ENCODE measurements at places on chromosomes 3 and 15.

DNA sequence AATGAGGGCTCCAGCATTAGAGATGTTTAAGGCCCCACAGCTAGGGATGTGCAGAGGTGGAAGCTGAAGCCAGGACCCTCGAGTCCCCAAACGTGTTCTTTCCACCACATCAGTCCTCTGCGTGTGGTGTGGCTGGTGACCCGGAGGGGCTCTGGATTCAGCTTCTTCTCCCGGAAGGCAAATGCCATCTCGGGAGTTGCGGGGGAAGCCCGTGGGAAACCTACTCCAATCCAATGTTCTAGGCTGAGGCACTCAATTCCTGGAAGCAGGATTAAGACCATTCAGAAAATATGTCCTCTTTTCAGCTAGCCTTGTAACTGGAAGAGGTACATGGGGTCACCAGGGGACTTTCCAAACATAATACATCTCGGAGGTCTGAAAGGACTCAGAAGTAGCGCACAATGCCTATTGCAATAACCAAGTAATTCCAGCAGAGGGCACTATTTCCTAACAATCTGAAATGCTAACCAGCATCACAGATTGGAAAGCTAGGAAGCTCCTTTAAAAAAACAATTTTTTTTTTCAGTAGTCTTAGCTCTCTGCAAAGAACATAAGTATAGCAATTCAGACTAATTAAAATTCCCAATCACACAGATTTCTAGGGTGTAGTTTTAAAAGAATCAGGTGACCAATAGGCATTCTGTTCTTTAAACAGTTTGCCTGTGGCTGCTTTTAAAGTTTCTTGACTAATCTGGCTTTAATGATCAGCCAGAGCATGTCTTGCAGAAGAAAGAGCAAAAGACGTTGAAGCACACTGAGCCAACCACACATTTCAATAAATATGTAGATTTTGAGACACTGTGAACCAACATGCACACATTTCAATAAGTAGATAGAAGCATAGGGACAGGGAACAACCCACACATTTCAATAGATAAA is 36.1 kb downstream of the BNC1 start:
- no peak for DNase-seq

DNA sequence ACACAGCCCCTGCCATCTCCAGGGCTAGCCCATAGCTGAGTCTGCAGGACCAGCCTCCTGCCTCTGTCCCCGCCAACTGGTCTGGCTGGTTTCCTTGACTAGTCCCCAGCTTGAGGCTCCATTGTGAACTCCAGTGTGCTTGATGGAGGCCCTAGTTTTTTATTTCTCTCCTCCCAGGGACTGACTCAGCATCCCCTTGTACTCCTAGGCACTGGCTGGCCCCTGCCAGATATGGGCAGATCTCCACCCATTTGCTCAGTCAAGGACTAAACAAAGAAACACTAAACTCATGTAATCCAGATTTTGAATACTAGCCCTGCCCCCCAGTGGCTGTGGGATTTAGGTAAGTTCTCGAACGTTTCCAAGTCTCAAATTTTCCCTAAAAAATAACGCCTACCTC is 415.4 kb upstream of the RORA start:
- no peak for DNase-seq

GRCh38 chr15:57496946-57497869 is 94.5 kb upstream of the MYZAP start:
- DNase-seq: no peak

- no peak for DNase-seq
Measured at GRCh38 chr3:119322021-119322834, 28.0 kb downstream of the ARHGAP31 start.

DNA sequence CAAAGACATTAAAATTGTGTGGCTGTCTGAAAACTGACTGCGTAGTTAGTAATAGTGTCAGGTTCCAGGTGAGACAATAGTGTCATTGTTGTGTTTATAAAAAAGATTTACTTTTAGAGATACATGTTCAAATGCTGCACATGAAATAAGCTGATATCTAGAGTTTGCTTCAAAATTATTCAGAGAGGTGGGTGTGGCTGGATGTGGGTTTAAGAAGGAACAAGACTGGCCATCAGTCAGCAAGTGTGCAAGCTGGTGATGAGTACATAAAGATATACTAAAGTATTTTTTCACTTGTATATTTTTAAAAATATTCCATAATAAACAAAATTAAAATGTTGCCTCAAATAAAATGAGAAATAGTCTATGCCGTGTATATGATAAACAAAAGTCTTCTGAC is 190.6 kb downstream of the ARRDC4 start:
- no peak for DNase-seq

DNA sequence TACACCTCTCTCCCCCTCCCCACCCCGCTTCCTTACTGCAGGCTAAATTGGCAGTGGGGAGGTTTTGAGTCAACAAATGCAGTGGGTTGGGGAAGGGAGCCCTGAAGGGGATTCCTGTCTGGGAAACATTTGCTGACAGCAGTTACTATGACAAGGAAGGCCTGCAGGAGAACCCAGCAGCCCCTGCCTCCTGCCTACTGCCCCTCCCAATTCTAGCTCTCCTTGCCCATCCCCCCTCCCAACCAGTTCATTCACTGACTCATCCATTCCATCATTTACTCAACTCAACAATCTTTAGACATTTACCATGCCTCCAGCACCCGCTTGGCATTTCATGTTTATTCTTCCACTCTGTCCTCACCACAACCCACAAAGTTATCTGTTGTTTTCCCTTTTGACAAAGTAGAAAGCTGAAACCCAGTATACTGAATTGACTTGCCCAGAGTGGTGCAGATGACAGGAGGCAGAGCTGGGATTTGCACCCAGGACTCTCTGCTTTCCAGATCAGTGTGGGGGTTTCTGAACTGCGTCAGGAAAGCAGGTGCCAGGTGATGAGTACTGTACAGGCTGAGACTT is 75.0 kb downstream of the MAGEF1 start:
- peak; percentile 46 for DNase-seq

GRCh38 chr15:49589030-49589429 is 31.6 kb downstream of the FAM227B start:
- no peak for DNase-seq

GRCh38 chr15:57915827-57916531 is 149.5 kb downstream of the ALDH1A2 start:
- DNase-seq: no peak

- DNase-seq: no peak
Measured at GRCh38 chr3:140568842-140569520, 108.9 kb upstream of the TRIM42 start.

GRCh38 chr3:59867185-59868002 is 817.6 kb upstream of the CFAP20DC start:
- DNase-seq: no peak

DNA sequence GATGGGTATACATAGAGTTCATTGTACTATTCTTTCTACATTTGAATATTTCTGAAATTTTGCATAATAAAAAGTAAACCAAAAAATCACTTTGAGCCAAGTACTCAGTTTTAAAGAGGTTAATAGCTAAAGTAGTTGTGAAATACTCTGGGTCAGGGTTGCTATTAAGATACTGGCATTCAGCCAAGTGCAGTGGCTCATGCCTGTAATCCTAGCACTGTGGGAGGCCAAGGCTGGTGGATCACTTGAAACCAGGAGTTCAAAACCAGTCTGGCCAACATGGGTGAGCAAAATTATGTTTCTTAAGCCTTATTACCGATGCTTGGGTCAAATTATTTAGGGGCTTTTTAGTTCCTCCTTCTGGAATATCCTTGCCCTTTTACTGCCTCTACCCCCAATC is 122.0 kb upstream of the MELTF start:
- no peak for DNase-seq

DNA sequence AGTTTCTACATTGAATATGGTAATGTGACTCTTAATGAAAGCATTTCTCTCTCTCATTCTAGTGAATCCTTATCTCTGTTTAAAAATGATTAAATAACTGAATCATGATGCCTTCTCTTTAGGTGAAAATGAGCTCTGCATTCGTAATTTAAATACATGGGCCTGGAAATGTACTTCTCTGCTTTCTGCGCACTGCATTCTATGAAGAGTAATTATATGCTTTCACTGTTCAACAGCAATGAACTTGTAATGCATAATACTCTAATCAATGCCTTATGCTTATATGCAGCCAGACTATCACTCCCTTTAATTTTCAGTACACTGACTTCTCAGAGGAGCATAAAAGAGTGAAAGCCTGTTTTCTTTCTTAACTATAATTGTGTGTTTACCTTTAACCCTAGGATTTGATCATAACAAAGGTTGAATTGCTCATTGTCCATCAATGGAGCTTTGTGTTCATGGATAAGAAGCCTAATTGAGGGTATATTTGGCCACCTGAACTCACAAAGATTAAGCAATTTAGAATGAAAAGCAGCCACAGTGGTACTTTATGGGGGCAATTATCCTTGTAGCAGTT is 330.8 kb upstream of the PDZRN3 start:
- no peak for DNase-seq

DNA sequence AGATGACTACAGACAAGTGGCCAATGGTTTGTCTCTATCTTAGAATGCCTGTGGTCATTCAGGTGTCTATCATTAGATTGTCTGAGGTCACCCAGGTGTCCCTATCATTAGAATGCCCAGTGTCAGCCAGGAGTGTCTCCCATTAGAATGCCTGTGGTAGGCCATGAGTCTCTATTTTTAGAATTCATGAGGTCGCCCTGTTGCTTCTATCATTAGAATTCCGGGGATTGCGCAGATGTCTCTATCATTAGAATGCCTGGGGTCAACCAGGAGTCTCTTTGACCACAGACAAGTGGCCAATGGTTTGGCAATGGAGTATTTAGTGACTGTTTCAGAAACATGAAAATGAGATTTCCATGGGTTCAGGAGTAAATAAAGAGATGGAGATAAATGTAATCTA is 7.6 kb downstream of the RTP2 start:
- no peak for DNase-seq

All from stimulated activated CD8-positive, alpha-beta memory T cell treated with anti-CD3 and anti-CD28 coated beads, Interleukin-7, amount 100 ng/mL, for 48 hours (primary cell).